ENCODE measurements at places on chromosomes 12 and 14. TPM values are rescaled to one million over a fixed set of nuclear protein-coding genes. Genes with fewer than 3 reads are reported as not detected.

DNA sequence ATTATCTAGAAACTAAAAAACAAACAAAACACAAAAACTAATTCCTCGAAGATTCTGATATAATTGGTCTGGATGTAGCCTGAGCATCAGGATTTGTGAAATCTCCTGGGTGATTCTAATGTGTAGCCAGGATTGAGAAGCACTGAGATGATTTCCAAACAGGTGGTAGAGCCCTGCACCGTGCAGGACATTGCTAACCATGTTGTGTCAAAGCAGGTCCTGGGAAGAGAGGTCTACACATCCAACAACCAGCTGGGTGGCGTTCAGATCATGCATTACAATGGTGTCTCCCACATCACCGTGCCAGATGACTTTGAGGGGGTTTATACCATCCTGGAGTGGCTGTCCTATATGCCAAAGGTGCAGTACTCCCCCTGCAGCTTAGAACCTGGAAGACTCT lies 56.3 kb downstream of the FOXN4 start:
- DNase-seq = no peak

DNA sequence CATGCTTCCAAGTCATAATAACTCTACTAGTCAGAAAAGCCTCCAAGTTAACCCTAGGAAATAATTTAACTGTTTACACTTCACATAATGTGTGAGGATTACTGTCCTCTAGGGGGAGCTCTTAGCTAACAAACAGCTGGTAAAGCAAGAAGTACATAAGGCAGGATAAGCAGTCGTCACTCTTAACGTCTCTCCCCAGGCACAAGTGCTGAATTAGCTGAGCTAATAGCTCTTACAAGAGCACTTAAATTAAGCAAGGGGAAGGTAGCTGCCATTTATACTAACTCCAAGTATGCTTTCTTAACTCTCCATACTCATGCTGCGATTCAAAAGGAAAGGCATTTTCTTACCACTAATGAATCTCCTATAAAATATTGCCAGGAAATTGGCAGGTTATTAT lies 79.3 kb upstream of the TSPAN11 start:
- no peak for DNase-seq

DNA sequence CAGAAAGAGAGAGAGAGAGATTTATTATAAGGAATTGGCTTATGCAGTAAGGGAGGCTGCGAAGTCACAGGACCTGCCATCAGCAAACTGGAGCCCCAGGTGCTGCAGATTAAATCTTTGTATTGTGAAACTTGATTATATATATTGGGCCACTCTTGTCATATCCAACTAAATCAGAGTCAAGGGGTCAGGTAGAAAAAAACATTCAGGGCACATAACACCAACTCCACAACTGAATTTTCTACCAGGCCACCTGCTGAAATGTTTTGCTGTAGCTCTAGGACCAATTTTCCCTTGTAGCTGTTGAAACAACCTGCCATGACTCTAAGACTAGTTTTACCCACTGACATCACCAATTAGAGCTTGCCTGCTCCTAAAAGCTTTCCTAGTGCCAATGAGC lies 1240.8 kb downstream of the SLC16A7 start:
- DNase-seq = no peak

DNA sequence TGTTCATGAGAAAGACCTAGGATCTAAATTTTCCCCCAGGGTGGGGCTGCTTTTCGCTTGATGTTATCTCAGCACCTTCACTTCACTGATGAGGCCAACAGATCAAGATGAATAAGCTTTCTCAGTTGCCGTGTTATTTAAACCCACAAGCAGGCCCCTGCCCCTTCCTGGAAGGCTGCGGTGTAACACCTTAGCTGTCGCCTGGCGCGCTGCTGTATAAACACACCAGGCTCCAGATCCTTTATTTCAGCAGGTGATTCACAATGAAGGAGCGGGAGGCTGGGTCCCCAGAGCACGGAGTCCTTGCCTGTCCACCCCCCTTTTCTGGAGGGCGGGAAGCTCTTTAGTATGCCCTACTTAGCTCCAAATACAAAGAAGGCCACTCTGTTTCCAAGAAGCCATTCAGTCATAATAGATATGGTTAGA lies 515.4 kb downstream of the FUT8 start:
- no peak for DNase-seq

GRCh38 chr12:125194163-125194773 lies 129.0 kb downstream of the AACS start:
- DNase-seq = no peak

- no peak for DNase-seq
Measured at GRCh38 chr14:92774572-92774971, 19.5 kb upstream of the GOLGA5 start.

ARHGEF40 gene
- 7.5 TPM for total RNA-seq

SLC6A15 gene
- 3.0 TPM for total RNA-seq
